NCI-H1417 treated with DMSO at 0.1 percent for 48 hours (cell line): ENCODE measurements at places on chromosomes 6 and 20.

- no peak for DNase-seq
Observed at GRCh38 chr6:20168690-20169089, 43.6 kb downstream of the MBOAT1 start.

DNA sequence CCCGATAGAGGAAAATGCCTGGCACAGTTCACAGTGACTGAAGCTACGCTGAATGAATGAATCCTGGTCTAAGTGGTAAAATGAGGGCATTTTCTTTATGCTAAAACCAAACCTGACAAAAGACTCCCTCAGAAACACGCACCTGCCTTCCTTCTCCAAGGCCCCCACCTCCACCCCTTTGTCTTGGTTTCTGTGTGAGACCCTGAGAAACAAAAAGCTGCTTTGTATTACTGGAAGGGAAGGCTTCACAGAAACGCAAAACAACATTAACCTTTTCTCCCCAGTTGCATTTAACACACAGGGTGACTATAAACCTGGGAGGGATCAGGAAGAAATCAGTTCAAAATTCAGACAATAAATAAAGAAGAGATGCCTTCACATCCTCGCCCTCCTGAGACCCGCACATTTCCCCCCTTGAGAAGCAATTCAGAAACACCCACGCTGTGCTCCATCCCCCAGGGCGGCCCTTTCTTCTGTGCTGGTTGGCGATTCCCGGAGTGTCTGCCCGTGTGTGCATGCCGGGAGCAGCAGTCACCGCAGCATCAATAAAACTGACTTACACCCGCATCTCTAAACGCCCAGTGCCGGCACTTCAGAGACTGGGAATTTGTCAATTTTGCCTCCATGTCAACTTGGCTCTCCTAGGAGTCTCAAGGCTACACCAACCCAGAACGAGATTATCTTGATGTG, 67.2 kb upstream of the TRAF3IP2 start:
- DNase-seq, result no peak

DNA sequence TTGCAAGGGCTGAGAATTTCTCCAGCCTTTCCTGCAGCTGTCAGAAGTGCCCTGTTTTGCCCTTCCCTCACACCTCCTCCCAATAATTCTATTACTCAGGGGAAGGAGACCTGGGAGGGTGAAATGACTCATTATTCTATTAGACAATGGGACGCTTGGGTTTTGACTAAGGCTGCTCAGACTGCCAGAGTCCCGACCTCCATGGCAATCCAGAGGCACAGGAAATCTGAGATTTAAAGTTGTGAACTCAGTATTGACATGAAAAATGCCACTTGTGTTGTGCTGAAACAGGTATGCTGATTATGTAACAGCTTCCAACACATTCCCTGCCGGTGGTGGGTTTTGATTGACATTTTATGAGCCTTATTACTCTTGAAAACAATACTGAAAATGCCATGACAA, 625.9 kb upstream of the FLRT3 start:
- DNase-seq, result no peak

DNA sequence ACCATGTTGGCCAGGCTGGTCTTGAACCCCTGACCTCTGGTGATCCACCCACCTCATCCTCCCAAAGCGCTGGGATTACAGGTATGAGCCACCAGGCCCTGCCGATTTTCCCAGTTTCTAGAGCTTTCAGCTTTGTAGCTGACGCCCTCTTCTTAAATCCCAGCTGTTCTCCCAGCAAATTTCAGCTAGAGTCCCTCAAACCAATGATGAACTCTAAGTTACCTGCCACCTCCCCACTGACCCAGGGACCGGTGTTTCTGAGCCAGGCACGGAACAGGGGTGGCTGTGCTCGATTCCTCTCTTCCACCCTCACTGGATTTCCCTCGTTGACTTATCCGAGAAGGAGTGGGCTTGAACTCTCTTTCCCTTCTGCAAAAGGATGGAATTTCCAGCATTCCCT, 39.1 kb downstream of the SUN5 start:
- DNase-seq, result no peak

- DNase-seq, result no peak
Observed at GRCh38 chr20:25071734-25072133, 10.2 kb downstream of the VSX1 start.

DNA sequence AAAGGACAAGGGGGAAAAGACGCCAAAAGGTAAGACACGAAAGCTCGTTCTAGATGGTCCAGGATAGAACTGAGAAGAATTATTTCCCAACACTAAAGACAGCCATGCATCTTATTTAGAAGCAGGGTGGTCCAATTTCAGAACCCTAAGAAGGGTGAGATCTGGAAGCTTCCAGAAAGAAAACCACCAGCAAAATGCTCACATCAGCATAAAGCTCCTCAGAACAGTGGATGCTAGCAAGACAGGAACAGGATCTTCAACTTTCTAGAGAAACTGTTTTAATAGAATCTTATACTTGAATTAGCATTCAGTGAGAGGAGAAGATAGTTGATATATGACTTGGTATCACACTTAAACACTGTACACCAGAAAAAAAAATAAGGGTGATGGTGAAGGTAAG, 101.5 kb downstream of the ZFP64 start:
- no peak for DNase-seq

DNA sequence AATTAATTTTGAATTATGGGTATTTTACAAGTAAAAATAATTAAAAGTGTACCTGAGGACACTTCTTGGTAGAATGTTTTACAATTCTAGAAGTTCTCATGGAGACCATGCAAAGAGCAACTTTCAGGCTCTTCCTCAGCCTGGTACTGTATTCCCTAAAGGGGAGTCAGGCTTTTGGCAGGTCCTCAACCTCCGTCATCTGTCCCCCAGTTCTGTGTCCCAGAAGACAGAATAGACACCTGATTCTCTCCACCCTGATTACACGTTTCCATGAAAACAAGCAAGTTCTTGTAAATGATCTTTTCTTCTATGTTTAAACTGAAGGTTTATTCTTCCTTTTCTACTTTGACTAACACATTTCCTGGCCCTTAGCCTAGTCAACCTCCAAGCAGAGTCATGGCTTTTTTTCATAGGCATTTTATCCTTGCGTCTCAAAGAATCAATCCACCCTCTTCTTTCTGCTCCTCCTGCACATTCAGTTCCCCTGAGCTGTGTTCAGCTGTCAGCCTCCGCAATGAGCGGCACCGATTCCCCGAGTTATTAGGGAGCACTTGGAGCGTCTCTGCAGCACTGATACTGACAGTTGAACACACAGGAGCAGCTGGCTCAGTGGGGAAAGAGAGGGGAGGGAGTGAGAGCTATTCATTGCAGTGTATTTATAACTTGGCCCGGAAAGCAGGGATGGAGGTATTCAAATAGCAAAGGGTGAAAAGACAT, 1082.4 kb upstream of the MAP3K7 start:
- DNase-seq, result no peak
